ENCODE measurements at places on chromosomes 16 and 17.

DNA sequence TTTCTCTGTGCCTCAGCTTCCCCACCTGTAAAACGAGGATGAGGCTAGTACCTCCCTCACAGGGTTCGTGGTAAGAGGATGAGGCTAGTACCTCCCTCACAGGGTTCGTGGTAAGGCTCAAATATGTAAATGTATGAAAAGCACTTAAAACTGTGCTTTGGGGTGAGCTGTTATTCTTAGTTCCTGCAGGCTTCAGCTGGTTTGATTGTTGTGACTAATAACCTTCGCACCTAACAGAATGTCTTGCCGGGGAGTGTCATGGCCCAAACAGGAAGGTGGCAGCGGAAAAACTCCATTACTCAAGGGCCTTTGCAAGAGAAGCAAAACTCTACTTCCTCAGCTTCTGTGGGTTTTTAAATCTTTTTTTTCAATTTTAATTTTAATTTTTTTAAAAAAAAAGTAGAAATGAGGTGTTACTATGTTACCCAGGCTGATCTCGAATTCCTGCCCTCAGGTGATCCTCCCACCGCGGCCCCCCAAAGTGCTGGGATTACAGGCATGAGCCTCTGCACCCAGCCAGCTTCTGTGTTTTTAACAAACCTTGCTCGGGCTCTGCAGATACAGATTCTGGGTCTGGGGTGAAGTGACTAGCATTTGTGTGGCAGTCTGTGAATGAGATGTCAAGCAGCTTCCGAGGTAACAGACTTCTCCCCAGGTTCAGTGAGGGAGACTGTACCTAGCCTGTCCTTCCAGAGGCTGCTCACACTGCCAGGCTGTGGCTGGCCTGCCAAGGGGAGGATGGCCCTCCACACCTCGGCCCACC, 103.0 kb downstream of the RAB11FIP4 start:
- DNase-seq, result no peak

GRCh38 chr17:65442250-65442649, 119.2 kb downstream of the AXIN2 start:
- DNase-seq, result no peak

GRCh38 chr16:2035431-2036199, 8.9 kb downstream of the NHERF2 start:
- no peak for DNase-seq

- no peak for DNase-seq
Observed at GRCh38 chr17:38872027-38872511, 2.2 kb downstream of the LASP1 start.

- DNase-seq, result no peak
Observed at GRCh38 chr16:80776856-80777255, 27.5 kb downstream of the CDYL2 start.

All from NCI-H524 treated with DMSO at 0.1 percent for 48 hours (cell line).